Jurkat, Clone E6-1 (cell line): ENCODE measurements at places on chromosomes 2 and 18.
A peak's percentile ranks its signal among the peaks of the same experiment; 100 is the strongest.

DNA sequence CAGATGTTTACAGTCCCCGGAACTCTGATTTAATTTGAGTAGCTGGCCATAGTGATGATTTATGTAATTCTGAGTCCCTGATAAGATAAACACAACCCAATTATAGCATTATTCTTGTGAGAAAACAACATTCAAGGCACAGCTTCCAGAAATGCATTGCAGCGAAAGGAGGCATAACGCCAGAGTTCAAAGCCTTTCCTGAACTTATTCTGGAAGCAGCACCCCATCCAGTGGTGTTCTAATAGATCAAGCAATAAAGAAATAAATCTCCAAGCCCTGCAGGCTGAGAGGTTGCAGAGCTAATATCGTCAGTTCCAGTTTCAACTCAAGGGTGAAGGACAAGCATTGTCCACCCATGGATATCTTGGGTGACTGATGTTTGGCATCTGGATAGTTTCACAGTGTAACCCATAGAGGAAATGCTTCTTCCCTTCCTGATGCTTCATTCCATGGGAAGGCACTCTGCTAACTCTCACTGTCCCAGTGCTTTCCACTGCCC lies 18.8 kb downstream of the CDH2 start:
- no peak for DNase-seq

DNA sequence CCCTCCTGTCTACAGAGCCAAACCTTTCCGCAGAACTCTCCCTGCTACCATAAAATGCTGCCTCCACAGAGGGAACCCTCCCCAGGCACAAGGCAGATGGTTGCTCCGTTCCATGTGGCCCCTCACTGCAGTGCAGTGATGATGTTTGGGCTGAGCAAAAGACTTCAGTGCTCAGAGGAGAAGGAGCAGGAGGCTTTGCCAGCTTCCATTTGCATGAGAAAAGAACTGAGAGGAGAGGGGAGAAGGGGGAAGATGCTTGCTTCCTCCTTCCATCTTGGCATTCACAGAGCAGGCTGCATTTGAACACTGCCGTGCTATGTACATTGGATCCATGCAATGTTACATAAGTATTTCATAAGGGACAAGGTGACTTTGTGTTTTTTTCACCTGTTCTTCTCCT lies 46.6 kb upstream of the TMEM200C start:
- DNase-seq = no peak

DNA sequence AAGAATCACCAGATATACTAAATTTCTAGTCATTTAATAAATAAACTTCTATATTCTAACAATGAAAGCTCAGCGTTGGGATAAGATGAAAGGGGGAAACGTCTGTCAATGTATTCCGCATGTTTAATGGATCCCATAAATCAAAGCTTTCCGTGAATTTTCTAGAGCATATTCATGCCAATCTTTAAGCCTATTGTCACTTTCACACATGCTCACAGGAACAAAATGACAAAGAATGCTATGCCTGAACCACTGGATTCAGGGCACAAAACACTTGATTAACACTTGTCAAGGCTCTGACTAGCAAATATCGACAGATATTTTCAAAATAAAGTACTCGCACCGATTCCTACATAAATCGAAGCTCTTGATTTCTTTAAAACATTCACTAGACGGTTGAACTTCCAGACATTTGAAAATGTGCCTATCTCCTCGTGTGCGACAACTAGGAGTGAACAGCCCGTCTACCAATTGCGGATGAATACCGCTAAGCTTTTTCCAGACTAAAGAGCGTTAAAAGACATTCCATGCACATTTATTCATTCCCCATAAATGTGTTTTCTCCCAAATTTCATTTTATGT lies 1.8 kb downstream of the TLK1 start:
- DNase-seq = no peak

- DNase-seq = peak; percentile 61
Observed at GRCh38 chr2:24613154-24613814, 122.2 kb downstream of the NCOA1 start.

GRCh38 chr18:45910405-45911023 lies 56.6 kb downstream of the EPG5 start:
- peak; percentile 31 for DNase-seq

DNA sequence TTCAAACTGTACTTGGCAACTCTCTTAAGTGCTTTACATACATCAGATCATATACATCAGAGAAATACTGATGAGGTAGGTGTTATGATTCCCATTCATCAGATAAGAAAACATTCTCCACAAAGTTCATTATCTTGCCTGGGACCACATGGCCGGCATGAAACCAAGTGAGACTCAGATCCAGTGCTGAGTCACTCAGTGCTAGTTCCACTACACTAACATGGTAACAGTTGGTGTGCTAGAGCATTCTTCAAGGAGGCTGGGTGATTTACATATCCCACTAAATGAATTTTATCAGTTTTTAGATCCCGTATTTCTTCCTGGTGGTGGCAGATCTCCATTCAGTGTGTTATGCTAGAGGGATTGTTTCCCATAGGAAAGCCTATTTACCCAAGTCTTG lies 772.0 kb downstream of the CNTNAP5 start:
- no peak for DNase-seq

GRCh38 chr18:50863840-50864375 lies 15.0 kb upstream of the ME2 start:
- DNase-seq = no peak

DNA sequence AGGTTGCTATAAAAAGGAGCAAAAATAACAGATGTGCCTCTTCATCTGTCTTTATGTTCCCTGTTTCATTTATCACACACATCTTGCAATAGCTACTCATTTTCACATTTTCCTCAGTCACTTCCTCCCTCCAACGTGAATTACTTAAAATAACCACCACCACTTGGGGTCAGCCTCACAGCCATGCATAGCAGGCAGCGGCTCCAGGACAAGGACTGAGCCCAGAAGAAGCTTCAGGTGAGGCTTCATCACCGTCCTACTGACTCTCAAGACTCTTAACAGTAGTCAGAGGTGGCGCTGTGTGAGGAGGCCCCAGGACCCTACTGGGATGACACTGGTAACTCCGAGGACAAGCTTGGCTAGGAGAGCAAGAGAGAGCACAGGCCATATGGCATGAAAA lies 15.5 kb upstream of the ST8SIA5 start:
- DNase-seq = no peak

DNA sequence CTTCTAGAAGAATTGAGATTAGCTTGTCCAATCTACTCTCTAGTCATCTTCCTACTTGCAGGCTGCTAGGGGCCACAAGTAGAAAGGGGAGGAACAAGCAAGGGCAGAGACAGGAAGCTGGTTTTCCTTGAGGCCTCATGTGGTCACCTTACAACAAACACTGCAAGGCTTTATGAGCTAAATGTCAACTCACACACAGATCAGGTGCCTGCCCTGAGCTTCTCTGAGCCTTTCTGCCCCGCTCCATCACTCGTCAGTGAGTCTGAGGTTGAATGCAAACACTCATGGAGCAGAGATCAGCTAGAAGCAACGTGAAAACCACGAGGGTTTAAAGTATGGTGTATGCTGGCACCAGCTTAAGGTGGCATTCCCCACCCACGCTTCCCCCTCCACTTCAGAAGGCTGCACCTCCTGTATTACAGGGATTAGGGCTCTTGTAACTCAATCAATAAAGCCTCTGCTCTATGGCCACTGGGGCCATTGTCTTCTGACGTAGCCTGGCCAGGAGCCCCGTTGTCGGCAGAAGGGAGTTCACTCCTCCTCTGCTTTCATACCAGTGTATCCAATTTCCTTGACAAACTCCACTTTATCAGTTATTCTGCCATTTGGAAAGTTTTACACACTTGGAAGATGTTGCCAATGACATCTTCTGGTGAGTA lies 5.4 kb upstream of the CRYGC start:
- peak; percentile 74 for DNase-seq

DNA sequence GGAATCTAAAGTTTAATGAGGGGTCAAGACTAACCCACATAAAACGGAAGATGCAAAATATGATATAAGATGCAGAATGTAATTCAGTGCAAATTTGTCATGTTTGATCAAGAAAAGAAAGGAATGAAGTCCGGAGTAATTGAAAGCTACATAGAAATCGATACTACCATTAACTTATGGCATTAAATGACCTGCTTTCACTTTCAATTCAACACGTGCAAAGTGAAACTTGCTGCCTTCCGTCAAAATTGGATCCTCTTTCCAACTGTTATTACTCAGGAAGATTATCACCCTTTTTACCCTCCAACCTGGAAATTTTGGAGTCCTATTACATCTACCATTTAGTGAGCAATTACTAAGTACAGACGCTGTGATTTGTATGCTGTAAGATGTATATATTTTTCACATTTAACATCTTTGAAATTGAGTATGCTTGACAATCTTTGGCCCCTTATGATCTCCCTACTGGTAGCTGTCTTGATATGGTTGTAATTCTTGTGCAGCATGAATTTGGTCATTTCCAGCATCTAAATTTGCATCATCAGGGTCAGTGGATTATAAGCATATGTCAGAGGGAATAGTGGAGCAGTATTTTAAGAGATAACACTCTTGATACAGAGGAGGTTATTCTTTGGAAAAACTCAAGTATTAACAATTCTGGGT lies 18.6 kb downstream of the UNC80 start:
- DNase-seq = no peak

- no peak for DNase-seq
Observed at GRCh38 chr2:227082286-227082685, 81.7 kb downstream of the COL4A4 start.

DNA sequence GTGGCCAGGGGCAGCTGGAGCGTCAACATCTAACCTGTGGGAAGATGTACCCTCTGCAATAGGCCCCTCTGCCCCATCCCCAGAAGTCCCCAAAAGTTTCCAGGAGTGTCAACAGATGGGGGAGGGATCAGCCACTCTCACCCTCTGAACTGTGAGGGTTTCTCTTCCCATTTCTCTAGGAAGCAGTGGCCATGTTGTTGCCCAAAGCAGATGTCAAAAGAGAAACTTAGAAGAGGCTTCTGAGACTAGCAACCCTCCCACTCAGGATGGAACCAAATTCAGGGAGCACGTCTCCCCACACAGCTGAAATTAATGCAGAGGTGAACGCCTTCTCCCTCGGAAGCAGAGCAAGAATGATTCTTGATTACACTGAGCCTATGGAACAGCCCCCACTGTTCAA lies 70.3 kb downstream of the ARL4C start:
- no peak for DNase-seq

DNA sequence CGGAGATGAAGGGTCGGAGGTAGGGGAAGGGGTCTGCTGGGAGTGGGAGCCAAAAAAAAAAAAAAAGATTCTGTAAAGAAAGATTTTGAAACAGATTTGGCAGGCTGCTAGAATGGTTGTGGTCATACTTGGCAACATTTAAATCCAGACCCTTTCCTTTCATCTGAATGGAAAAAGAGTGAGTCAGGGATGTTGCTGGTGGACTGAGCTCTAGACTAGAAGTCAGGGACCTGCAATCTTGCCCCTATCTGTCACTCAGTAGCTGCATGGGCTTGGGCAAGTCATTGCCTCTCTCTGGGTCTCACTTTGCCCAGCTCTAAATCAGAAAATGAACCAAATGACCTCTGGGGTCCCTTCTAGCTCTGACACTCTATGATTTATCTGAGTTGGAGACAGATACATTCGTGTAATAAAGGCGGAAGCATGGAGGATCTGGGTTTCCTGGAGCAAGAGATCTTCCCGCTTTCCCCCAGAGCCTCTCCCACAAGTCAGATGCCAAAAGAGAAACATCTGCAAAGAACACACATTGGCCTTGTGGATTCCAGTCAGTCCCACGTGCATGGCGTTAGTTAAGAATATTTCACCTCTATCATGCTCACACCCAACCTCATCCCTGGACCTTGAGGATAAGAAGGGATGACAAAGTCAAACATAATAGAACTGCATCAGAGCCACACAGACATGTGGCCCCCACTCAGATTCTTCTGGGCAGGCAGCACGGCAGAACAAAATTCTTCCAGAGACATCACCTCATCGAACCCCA lies 58.5 kb downstream of the ADD2 start:
- no peak for DNase-seq

- DNase-seq = no peak
Observed at GRCh38 chr2:181954538-181954883, 31.1 kb upstream of the PPP1R1C start.

GRCh38 chr2:139492131-139492680 lies 712.0 kb upstream of the NXPH2 start:
- no peak for DNase-seq

GRCh38 chr2:45774688-45775244 lies 123.3 kb downstream of the PRKCE start:
- no peak for DNase-seq

- DNase-seq = no peak
Observed at GRCh38 chr18:37465958-37466357, 99.6 kb downstream of the CELF4 start.

GRCh38 chr2:215391531-215391930 lies 44.3 kb downstream of the FN1 start:
- DNase-seq = no peak

DNA sequence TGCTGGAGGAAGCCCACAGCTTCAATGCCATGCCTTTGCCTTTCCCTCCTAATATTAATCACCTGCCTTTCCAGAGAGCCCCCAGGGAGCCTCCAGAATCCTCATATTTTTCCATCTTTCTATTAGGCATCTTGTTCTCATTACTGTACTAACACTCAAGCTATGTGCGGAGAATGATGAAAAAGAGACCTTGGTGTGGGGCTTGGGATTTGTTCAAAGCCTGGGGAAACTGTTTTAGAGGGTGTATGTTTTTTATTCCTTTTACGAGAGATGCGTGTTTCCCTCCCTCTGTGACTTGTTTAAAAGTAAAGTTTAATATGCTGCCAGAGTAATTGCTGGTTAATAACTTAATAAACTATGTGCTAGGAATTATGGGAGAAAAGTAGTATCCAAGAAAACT lies 102.4 kb upstream of the ZFP36L2 start:
- no peak for DNase-seq

DNA sequence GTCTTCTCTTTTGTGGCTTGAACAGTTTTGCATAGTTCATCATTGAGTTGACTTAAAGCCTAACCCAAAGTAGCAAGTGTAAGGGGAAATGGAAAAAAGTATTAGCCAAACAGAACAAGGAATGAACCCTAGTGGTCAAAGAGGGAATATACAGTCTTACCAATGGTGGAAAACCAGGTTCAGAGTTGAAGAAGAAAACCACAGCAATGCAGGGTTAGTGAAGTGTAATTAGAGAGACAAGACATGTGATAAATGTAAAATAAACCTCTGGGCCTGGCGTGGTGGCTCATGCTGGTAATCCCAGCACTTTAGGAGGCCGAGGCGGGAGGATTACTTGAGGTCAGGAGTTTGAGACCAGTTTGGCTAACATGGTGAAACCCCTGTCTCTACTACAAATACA lies 2.4 kb downstream of the TTN start:
- peak; percentile 38 for DNase-seq

- DNase-seq = no peak
Observed at GRCh38 chr2:154193246-154193645, 321.5 kb downstream of the GALNT13 start.

DNA sequence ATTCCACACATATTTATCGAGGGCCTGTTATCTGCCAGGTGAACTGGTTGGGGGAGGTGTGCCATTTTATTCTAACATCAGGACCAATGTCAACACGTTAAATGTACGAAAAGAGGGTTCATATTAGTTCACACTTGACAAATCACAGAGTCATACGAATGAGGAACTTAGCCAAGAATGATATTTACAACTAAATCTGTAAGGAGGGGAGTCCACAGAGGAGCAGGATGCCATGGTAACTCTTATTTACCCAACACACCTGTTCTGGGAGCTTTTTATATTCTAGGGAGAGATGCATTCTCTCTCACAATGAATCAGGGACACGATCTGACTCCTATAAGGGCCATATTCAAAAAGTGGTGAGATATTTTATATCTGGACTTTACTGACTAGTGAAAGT lies 144.1 kb downstream of the CDC42EP3 start:
- DNase-seq = no peak
